ENCODE measurements at places on chromosomes 16 and 17. TPM values are rescaled to one million over a fixed set of nuclear protein-coding genes. Genes with fewer than 3 reads are reported as not detected.

- H3K27me3 ChIP-seq = no peaks in the 10 kb centered on the region
- DNase-seq = no peak
- H3K36me3 ChIP-seq = no peaks in the 10 kb centered on the region
- H3K4me3 ChIP-seq = no peak overlapping the region
Observed at GRCh38 chr16:28280881-28281836, 11.2 kb upstream of the SBK1 start.

DNA sequence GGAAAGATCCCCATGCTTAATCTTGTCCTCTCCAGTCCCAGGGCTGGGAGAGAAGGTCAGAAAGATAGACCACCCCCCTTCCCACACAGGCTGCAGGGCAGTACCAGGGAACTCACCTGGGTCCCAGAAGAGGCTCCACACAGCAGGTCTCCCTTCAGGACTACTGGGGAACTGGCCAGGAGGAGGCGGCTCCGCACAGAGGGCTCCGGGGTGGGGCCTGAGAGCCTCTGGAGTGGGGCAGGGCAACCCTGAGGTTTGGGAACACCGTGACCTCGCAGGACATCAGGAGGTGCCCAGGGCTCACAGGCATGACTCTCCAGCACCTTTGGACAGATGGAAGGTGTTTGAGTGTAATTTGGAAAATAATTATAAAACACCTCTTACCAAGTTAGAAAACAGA lies 11.0 kb downstream of the ABCA3 start:
- no peaks in the 10 kb centered on the region for H3K4me1 ChIP-seq
- H3K4me3 ChIP-seq = no peak overlapping the region
- H3K27ac ChIP-seq = no peak overlapping the region

DNA sequence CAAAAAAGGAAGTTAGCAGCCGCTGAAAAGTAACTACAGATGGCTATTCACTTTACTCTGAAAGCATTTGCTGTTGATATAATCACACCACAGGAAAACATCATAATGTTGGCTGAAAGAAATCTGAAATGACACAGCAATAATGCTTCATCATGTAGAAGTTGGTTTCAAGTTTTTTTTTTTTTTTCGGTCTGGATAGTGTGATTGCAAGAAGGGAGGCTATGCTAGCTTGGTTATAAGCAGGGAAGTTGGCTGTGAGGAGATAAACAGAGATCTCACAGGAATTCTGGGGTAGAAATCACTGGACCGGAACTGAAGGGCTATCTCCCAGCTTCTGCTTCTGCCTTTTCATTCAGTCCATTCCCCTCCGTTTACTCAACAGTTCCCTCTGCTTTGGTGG lies 57.9 kb downstream of the MYO1D start:
- H3K4me1 ChIP-seq = peaks cover 8% of the 10 kb centered on the region
- peaks cover 12% of the 10 kb centered on the region for H3K27me3 ChIP-seq
- no peak overlapping the region for H3K4me3 ChIP-seq
- no peaks in the 10 kb centered on the region for H3K36me3 ChIP-seq
- no peak overlapping the region for H3K27ac ChIP-seq

GRCh38 chr17:31724026-31724425 lies 135.0 kb downstream of the COPRS start:
- no peak for DNase-seq
- no peak overlapping the region for H3K27ac ChIP-seq
- no peaks in the 10 kb centered on the region for H3K36me3 ChIP-seq
- H3K27me3 ChIP-seq = no peaks in the 10 kb centered on the region

DNA sequence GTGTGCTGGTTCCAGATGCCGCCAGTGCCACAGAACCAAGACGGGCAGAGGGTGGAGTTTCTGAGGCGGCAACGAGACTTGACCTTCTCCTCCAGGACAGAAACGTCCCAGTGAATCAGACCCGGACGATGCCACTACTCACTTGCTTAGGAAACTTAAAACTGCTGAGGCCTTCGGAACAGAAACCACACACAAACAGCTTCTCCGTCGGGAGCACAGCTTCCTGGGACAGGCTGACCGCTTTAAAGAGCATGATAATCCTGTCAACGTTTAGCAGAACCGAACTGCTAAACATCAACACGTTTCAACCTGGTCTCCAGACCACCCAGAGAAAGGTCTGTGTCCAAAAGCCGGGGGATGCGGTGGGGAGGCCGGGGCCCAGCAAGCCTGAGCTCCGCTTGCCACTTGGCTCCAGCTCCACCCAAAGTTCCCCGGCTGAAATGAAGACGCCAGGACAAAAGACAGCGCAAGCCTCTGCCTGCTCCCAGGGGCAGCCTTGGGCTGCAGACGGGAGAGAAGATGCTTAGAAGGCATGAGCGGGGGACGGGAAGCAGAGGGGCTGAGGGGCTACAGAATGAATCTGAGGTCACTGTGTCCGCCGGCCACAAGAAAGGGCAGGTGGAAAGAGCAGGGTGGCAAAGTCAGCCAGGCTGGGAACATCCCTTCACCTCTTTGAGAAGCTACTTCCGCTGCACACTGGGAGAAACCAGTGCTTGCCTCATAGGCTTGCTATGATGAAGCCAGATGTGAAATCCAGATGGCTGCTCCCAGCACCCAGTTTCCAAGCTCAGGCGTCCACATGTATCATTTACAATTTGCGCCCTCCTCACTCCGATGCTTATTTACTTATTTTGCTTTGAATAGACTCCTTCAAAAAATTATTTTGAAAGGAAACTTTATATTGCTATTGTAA lies 69.0 kb downstream of the MRM3 start:
- H3K36me3 ChIP-seq = no peaks in the 10 kb centered on the region
- H3K4me3 ChIP-seq = no peak overlapping the region
- H3K27ac ChIP-seq = no peak overlapping the region

DNA sequence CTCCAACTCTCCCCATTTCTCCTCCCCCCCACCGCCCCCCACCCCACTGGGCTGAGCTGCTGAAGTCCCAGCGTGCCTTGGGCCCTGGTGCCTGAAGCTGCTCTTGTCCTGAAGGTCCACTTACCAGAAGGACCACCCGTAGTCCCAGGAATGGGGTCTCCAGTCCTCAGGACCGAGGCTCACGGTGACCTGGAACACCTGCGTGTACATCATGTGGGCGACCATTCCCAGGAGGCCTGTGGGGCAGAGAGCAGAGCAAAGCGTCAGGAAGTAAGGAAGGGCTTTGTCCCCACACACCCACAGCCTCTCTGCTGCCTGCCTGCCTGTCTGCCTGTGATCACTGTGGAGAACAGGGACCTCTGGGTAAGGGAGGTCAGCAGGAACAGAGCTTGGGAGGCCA lies 218.7 kb downstream of the GSG1L start:
- no peaks in the 10 kb centered on the region for H3K4me1 ChIP-seq
- no peak for DNase-seq
- H3K27ac ChIP-seq = no peak overlapping the region
- H3K27me3 ChIP-seq = peaks cover 23% of the 10 kb centered on the region
- no peaks in the 10 kb centered on the region for H3K36me3 ChIP-seq
- H3K4me3 ChIP-seq = no peak overlapping the region

DNA sequence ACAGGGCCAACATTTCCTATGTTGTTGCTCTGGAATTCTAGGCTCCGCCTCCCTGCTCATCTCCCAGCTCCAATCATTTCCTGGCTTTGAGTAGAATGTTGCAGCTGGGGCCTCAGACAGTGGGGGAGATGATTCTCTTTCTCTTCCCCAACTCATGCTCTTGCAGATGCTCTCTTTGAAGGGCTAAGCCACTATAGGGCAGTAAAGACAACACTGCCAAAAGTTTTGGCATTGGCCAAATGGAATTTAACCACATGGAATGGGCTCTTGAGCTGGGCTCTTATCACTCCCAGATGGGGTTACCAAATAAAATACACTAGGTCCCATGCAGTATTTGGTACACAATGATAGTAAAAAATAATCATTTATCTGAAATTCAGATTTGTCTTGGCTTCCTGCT lies 19.6 kb upstream of the EFCAB13 start:
- no peaks in the 10 kb centered on the region for H3K36me3 ChIP-seq
- peaks cover 8% of the 10 kb centered on the region for H3K4me1 ChIP-seq
- no peak for DNase-seq
- no peaks in the 10 kb centered on the region for H3K27me3 ChIP-seq

DNA sequence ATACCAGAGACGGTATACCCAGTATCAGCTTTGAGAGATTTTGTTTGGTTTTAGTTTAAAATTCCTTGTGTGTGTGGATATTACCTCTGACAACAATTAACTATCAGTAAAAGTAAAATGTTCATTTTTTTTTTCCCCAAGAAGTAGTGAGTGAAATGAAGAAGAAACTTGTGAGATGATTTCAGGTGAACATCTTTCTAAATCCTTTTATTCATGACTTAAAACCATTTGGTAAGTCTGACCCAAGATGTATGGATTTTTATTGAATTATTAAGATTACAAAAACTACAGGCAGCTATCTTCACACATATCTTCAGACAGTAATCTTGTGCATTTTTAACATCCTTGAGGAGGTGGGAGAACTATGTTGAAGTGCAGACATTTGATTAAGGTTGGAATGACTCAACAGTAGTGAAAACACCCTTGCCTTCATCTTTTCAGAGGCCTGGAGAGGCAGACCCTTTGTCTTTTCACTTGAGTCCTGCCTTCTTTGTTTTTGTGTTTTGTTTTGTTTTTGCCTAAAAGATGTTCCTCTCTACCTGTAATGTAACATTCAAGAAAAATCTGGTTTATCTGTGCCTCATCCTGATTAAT lies 240.3 kb upstream of the TBX2 start:
- no peak for DNase-seq
- H3K4me3 ChIP-seq = no peak overlapping the region
- peak overlapping the region; percentile 13 for H3K27ac ChIP-seq
- H3K36me3 ChIP-seq = no peaks in the 10 kb centered on the region

DNA sequence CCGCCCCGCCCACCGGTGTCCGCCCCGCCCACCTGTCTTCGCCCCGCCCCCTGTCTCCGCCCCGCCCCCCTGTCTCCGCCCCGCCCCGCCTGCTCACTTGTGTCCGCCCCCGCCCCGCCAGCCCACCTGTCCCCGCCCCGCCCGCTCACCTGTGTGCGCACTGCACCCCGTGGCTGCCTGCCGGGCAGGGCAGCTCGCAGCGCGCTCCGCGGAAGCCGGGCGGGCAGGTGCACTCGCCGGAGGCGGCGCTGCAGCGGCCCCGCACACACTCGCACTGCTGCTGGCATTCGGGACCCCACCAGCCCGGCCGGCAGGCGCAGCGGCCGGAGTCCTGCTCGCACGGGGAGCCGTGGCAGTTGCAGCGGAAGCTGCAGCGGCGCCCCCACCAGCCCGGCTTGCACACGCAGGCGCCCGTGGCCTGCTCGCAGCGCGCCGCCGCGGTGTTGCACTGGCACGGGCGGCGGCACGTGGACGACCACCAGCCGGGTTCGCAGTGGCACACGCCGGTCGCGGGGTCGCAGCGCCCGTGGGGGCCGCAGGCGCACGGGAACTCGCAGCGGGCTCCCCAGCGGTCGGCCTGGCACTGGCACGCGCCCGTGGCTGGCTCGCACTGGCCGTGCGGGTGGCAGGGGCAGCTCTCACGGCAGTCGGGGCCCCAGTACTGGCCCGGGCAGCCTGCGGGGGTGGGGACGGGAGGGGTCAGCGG lies 2.1 kb downstream of the SCARF1 start:
- H3K27ac ChIP-seq = no peak overlapping the region
- peaks cover 31% of the 10 kb centered on the region for H3K4me1 ChIP-seq
- no peak overlapping the region for H3K4me3 ChIP-seq
- peak; percentile 45 for DNase-seq
- no peaks in the 10 kb centered on the region for H3K36me3 ChIP-seq
- no peaks in the 10 kb centered on the region for H3K27me3 ChIP-seq

DNA sequence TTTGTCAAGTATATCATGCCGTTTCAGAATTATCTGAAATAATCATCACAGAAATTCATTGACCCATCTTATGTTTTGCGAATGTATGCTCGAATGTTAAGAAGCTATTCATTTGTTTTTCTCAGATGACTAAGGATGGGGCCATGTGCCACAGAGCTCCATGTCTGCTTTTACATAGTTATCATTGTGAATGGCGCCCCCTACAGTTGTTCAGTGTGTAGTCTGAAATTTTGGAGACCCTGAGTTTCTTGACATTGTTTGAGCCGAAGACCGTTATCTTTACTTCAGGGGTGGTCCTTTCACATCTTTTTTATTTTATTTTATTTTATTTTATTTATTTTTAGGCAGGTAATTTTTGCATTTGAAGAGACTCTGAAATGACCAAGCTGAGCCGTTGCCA lies 972.0 kb upstream of the RBFOX1 start:
- no peak overlapping the region for H3K4me3 ChIP-seq
- H3K27ac ChIP-seq = no peak overlapping the region
- H3K36me3 ChIP-seq = no peaks in the 10 kb centered on the region
- DNase-seq = no peak

- H3K27ac ChIP-seq = no peak overlapping the region
- H3K36me3 ChIP-seq = no peaks in the 10 kb centered on the region
- no peak overlapping the region for H3K4me3 ChIP-seq
Observed at GRCh38 chr17:34861864-34862263, 99.4 kb downstream of the CCT6B start.

DNA sequence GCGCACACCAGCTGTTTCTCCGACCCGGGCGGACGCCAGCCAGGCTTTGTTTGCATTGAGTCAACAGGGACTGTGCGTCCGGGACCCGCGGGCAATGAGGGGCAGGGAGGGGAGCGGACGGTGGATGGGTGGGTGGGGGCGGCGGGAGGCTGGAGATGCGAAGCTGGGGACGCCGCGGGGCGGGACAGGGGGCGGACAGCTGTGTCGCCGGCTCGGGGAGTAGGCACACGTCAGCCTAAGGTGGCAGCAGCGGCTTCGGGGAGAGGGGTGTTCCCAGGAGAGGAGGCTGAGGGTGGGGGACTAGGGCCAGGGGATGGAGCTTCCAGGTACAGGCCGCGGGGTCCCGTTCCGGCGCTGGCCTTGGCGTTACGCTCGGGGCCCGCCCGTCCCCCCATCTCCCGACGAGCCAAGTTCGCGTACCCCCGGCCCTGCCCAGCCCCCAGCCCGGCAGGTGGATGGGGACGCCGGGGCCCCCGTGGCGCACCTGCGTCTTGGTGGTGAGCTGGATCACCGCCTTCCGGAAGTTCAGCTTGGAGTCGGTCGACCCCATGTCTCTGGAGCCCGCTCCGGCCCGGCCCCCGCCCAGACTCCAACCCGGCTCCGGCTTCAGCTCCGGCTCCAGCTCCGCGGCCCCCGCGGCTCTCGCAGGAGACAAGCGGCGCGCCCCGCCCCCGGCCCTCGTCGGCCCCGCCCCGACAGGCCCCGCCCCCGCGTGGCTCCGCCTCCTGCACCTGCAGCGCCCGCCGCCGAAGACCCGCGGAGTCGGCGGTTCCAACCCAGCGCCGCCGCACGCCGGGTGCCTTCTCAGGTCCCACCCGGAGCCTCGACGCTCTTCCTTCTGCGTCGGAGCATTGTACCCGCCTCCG lies at the start of gene HID1:
Gene HID1, minus strand, starts transcription at position 653 of the 866 bp plus-strand sequence. Its CDS starts 103 bp downstream, at position 550.
- no peak within 1 kb of the TSS for H3K27ac ChIP-seq
- peaks cover 6% of the 10 kb centered on the region for H3K27me3 ChIP-seq
- peak; percentile 70 for DNase-seq
- peak within 1 kb of the TSS; percentile 72 for H3K4me3 ChIP-seq
- H3K36me3 ChIP-seq = no peaks in the 10 kb centered on the region
- H3K4me1 ChIP-seq = peaks cover 9% of the 10 kb centered on the region

COL1A1 gene
- total RNA-seq = 0.95 TPM

ZP2 gene
- not detected for total RNA-seq

EPOP gene
- total RNA-seq = 19.2 TPM

HID1 gene
- total RNA-seq = 0.91 TPM

SYT17 gene
- total RNA-seq = not detected

SLC16A5 gene
- total RNA-seq = 2.5 TPM

RDM1 gene
- total RNA-seq = 21.6 TPM

WNT3 gene
- total RNA-seq = not detected

SCNN1G gene
- total RNA-seq = not detected

ZFHX3 gene
- 0.72 TPM for total RNA-seq

ADAM11 gene
- total RNA-seq = 0.17 TPM

All from activated naive CD4-positive, alpha-beta T cell treated with anti-CD3 and anti-CD28 coated beads for 36 hours (primary cell).